Testis (tissue), 5 donors: ENCODE measurements at places on chromosomes 2 and 18.

DNA sequence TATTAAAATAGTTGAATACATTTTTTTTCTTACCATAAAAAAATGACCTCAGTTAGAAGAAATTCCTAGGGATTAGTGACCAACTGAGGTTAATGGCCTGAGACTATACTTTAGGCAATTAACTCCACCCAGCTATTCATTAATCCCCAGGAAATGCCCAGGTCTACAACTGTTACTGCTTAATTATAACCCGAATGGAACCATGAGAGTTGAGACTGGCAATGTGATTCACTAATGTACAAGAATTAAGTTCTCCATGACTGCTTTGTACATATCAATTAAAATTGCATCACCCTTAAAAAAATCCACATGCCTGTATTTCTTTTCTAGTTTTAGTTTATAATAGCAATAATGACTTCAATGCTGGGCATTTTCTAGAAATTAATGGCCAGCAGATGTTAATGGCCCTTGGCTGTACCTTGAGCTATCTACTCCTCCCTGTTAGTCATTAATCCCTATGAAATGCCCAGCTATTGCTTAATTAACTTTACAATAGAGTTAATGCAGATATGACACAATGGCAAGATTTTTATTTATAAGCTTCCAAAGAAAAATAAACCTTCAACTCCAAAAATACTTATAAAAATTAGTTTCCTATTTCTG is 44.1 kb downstream of the ERBB4 start:
- DNase-seq = no peak

DNA sequence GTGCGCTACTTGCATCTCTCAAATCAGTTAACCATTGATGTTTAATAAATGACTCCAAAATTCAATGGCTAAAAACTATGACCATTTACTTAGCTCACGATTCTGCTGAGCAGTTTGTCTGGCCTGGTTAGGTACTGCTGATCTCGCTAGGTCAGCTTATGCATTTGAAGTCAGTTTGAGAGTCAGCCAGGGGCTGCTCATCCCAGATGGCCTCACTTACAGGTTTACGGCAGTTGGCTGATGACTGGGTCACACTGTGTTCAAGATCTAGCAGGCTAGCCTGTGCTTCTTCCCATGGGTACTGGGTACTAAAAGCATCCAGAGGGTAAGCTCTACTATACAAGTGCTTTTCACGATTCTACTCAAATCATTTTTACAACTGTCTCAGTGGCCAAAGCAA is 122.1 kb downstream of the DLGAP1 start:
- DNase-seq = no peak

DNA sequence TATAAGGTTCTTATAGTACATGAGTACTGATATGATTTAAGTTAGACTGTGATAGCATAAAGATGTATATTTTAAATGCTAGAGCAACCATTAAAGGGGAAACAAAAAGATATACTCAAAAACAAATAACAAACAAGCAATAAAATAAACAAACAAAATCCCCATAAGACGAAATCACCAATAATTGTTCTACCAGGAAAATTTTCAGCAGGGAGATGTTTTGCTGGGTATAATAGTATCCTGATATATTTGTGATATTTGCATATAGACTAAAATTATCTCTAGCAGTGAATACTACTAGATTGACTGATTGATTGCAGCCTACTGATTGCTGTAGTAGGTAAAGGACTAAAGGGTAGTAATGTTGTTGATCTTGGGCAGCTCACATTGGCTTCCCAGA is 177.4 kb downstream of the TMEM182 start:
- DNase-seq = no peak

GRCh38 chr2:20596973-20597859 is 53.7 kb downstream of the HS1BP3 start:
- DNase-seq = peak; percentile 83

DNA sequence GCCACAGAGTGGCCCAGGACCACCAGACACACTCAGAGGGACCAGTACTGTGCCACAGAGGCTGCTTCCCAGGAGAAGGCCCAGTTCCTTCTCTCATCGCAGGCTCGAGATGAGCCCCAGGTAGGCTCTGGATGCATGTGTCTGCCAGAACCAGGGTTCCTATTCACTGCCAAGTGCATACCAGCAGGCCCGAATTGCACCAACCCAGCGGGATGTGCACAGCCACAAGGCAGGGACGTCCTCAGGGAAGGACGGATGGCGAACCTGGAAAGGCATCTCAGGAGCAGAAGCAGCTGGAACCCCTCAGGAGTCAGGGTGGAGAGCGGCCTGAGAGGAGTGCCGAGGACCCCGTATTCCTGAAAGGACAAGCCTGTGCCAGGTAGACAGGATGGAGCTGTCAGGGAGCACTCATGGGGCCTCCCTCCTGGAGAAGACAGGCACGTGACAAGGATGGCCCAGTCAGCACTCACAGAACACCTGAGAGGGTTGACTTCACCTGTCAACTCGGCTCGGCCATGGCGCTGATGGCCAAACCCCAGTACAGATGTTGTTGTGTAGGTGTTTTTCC is 73.7 kb downstream of the PTGR3 start:
- DNase-seq = no peak

DNA sequence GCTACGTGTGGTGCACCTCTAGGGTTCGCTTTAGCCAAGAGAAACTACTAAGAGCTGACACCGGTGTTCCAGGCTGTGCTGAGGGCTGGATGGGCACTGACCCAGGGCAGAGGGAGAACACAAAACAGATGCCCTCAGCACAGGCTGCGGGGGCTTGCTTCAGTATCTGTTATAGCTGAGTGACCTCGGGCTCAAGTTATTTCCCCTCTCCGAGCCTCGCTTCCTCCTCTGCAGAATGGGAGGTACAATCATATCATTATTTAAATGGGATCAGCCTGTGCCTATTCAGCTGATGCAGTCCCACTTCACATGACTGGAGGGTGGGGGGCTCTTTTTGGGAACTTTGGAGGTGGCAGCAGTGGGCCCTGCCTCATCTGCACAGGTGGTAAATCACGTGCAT is 156.1 kb upstream of the APCDD1 start:
- no peak for DNase-seq

DNA sequence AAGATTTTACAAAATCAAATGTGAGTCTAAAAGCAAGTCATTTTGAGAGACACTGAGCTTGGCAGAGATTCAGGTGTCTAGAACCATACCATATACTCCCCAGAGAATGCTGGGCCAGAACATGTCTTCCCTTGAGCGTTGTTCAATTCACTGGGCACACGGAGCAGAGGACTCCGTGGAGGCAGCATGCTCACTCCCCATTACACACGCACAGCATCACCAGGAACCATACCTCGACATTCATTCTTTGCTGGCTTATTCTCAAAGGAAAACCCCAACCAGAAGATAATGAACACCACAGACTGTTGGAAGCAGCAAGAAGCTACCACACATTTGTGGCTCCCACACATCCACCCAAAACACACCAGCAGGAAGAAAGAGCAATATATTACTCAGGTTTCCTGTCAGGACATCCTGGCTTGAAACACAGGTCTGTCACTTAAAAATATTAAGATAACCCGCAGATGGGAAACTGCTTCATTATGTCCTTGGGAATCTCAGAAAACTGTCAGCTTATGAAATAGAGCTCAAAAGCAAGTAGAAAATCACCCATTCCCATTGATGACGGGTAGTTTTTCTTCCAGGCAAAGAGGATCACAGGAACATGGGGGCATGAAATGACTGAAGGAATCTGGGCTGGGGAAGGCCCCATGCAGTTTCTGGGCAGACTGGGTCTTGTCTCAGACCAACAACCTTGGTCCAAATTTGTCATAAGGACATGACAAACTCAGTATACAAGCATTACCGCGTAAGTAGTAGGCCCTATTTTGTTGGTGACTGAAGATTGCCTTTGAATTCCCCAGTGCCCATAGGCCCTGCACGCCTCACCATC is 46.4 kb downstream of the PCBP1 start:
- no peak for DNase-seq

- DNase-seq = no peak
Measured at GRCh38 chr2:207694811-207695281, 16.6 kb upstream of the CCNYL1 start.

- DNase-seq = no peak
Measured at GRCh38 chr18:9337873-9338272, 3.3 kb downstream of the TWSG1 start.

DNA sequence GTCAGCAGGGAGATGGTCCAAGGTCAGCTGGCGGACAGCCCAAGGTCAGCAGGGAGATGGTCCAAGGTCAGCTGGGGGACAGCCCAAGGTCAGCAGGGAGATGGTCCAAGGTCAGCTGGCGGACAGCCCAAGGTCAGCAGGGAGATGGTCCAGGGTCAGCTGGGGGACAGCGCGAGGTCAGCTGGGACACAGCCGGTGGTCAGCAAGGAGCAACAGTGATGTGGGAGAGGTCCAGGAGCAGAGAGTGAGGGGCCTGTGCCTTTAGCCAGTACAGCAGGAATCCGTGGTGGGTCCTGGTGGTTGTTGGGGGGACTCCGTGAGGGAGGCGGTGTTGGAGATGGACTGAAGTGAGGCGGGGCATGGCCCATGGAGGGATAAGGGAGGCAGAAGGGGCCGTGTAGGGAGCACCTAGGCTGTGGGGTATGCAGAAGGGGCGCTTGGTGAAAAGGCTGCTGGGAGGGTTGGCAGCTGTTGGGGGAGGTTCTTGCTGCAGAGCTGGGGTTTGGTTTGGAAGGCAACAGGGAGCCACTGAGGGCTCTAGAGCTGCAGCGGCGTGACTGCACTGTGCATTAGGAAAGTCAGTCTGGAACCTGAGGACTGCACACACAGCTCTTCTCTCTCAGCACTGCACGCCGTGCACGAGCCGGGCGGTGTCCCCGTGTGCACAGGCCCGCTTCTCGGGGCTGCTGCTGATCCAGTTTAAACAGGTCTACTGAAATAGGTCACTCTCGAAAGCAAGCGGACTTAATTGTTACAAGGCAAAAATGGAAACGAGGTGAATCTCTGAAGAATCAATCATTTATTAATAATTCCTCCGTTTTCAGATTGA is 76.2 kb upstream of the HDAC4 start:
- no peak for DNase-seq

DNA sequence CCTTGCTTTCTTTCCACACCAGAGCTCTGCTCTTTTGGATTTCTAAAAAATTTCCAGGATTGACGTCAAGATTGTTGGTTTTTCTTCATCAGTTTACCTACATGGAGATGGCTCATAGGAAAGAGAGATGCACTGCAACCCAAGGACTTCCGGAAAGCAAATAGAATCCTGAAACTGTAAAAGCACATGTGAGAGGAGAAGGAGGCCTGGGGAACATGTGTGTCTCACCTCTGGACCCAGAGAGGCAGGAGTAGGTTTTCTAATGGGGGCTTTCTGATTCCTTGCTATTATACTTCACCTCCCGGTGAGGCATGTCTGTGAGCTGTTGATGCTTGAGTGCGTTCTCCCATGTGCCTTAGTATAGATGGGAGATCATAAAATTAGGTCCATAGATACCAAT is 362.8 kb downstream of the DCDC2C start:
- DNase-seq = no peak

DNA sequence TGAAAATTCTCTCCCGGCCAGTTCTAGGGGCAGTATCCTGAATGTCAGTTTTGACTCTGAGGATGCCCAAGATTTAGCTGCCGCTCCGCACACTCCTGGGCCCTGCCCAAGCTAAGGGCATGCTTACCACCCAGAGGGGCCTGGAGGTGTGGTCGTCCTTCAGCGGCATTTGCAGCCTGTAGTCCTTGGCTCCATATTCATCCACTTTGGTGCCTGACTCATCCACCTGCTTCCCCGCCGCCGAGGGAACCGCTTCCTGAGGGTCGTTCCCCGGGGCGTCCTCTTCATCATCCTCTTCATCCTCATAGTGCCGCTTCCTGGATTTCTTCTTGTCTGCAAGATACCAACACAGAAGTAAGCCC is 577 bp downstream of the ERCC3 start:
- DNase-seq = no peak

DNA sequence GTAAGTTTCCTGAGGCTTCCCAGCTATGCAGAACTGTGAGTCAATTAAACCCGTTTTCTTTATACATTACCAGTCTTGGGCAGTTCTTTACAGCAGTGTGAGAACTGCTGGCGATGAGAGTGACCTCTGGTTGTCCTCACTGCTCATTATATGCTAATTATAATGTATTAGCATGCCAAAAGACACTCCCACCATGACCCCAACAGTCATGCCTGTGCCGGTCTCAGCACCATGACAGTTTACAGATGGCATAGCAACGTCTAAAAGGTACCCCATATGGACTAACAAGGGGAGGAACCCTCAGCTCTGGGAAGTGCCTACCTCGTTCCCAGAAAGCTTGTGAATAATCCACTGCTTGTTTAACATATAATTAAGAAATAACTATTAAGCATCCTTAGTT is 8.1 kb upstream of the IL1A start:
- DNase-seq = no peak

DNA sequence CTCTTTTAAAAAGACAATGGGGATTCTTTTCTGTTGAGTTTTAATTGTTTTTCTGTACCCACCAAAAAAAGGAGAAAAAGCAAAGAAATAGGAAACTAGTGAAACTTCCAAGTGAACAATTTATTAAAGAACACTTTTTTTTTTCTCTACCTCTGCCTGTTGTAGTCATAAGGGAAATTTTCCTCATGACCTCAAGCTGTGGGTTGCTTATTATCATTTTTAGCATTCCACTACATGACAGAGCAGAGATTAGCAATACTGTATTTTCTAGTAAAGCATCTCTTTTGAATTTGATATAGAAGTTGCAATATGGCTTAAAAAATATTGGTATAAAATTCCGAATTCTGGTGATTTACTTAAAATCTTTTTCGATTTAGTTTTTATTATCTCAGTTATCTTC is 87.9 kb upstream of the LRRTM1 start:
- DNase-seq = no peak
